ENCODE measurements at places on chromosomes 7 and 10.

GRCh38 chr10:31075434-31075833 is 43.8 kb upstream of the ZNF438 start:
- no peaks in the 10 kb centered on the region for H3K27me3 ChIP-seq
- no peaks in the 10 kb centered on the region for H3K4me1 ChIP-seq
- H3K36me3 ChIP-seq, result no peaks in the 10 kb centered on the region

- no peak overlapping the region for H3K4me3 ChIP-seq
- peaks cover 19% of the 10 kb centered on the region for H3K4me1 ChIP-seq
Observed at GRCh38 chr10:111100198-111100597, 23.4 kb downstream of the ADRA2A start.

- no peaks in the 10 kb centered on the region for H3K36me3 ChIP-seq
- H3K4me3 ChIP-seq, result no peak overlapping the region
- H3K4me1 ChIP-seq, result no peaks in the 10 kb centered on the region
- no peak overlapping the region for H3K27ac ChIP-seq
- no peak for DNase-seq
- no peaks in the 10 kb centered on the region for H3K27me3 ChIP-seq
Observed at GRCh38 chr7:157515342-157516041, 178.7 kb downstream of the DNAJB6 start.

- no peaks in the 10 kb centered on the region for H3K4me1 ChIP-seq
- no peak for DNase-seq
- H3K36me3 ChIP-seq, result no peaks in the 10 kb centered on the region
- H3K27me3 ChIP-seq, result no peaks in the 10 kb centered on the region
- no peak overlapping the region for H3K27ac ChIP-seq
Observed at GRCh38 chr7:57201895-57202210, 69.6 kb upstream of the ZNF479 start.

DNA sequence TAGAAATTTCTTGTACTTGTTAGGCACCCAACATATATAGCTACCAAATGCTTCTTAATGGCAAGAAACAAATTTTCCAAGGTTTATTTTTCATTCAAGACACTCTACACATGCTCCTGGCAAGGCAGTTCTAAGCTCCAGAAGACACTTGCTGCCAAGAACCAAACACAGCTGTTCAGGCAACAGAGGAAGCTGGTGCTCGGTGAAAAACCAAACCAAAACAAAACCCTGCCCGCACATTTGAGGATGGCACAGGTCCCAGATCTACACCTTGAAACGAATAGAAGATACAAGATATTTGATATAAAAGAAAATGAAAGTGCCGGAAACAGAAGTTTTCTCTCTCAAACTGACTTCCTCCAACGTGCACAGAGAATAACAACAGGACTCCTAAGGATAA is 4.9 kb upstream of the DNTT start:
- no peaks in the 10 kb centered on the region for H3K27me3 ChIP-seq
- DNase-seq, result no peak
- no peaks in the 10 kb centered on the region for H3K4me1 ChIP-seq

GRCh38 chr7:21969822-21970221 is 24.1 kb upstream of the CDCA7L start:
- no peak for DNase-seq
- H3K27ac ChIP-seq, result no peak overlapping the region
- H3K27me3 ChIP-seq, result no peaks in the 10 kb centered on the region
- H3K4me3 ChIP-seq, result no peak overlapping the region

DNA sequence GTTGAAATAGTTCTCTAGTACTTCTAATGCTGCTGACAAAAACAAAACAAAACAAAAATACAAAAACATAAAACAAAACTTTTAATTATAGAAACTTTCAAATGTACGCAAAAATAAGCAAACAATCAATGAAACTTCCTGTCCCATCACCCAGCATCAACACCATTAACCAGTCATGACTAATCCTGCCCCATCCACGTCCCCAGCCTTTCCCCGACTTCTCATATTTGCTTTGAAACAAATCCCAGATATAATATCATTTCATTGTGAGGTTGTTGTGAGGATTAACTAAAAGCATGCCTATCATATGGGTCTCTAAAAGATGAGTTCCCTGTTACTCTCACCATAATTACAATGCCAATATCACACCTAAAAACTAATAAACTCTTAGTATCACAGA is 55.7 kb downstream of the CSTF2T start:
- no peak overlapping the region for H3K27ac ChIP-seq
- no peak for DNase-seq
- no peaks in the 10 kb centered on the region for H3K36me3 ChIP-seq
- H3K4me3 ChIP-seq, result no peak overlapping the region

GRCh38 chr10:35349389-35349915 is 13.1 kb downstream of the CCNY start:
- no peak for DNase-seq
- no peaks in the 10 kb centered on the region for H3K27me3 ChIP-seq
- H3K36me3 ChIP-seq, result no peaks in the 10 kb centered on the region
- no peak overlapping the region for H3K27ac ChIP-seq
- no peak overlapping the region for H3K4me3 ChIP-seq
- peaks cover 5% of the 10 kb centered on the region for H3K4me1 ChIP-seq

DNA sequence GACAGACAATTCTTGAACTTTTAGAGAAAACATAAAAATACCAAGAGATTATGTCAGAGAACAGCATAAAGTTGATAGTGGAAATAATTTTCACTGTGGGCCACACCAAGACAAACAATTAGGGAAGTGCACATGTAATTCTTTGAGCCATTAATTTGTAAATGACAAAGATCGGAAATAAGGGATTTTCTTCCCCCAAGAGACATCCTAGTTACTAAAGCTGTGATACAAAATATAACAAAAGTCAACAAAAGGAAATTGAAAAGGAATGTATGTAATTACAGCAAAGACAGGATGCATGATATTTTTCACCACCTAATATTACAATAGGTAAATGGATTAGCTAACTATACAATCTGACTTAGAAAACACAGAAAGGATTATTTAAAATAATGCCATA is 12.4 kb upstream of the LRRC72 start:
- DNase-seq, result no peak
- no peak overlapping the region for H3K27ac ChIP-seq
- H3K4me3 ChIP-seq, result no peak overlapping the region
- H3K27me3 ChIP-seq, result no peaks in the 10 kb centered on the region
- H3K4me1 ChIP-seq, result no peaks in the 10 kb centered on the region

- H3K4me1 ChIP-seq, result peaks cover 10% of the 10 kb centered on the region
- no peak overlapping the region for H3K4me3 ChIP-seq
- H3K27ac ChIP-seq, result no peak overlapping the region
Observed at GRCh38 chr10:91435241-91435640, 25.1 kb downstream of the HECTD2 start.

- H3K4me1 ChIP-seq, result no peaks in the 10 kb centered on the region
- no peaks in the 10 kb centered on the region for H3K36me3 ChIP-seq
- H3K27me3 ChIP-seq, result no peaks in the 10 kb centered on the region
- no peak overlapping the region for H3K27ac ChIP-seq
Observed at GRCh38 chr10:12668634-12669033, 319.3 kb downstream of the CAMK1D start.

DNA sequence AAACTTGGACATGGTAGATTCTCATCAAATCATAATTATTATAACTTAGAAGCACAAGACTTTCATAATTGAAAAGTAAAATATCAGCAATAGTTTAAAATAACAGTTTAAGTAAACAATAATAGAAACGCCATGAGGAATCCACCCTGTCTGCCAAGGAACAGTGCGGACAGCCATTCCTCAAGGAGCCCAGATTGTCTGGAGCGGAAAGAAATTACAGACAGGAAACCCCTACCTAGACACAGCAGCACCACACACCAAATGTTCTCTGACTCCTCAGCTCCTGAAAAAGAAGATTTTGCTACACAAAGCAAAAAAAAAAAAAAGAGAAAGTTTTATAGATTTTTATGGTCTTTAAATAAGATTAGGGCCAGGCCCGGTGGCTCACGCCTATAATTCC is 21.5 kb upstream of the SEC61G start:
- no peak overlapping the region for H3K27ac ChIP-seq
- H3K27me3 ChIP-seq, result no peaks in the 10 kb centered on the region
- H3K4me1 ChIP-seq, result no peaks in the 10 kb centered on the region
- no peak for DNase-seq
- H3K36me3 ChIP-seq, result no peaks in the 10 kb centered on the region

- H3K4me1 ChIP-seq, result no peaks in the 10 kb centered on the region
- DNase-seq, result no peak
- H3K27ac ChIP-seq, result no peak overlapping the region
- H3K27me3 ChIP-seq, result no peaks in the 10 kb centered on the region
Observed at GRCh38 chr7:8249121-8249520, 12.8 kb downstream of the ICA1 start.

GRCh38 chr10:74300666-74301065 is 149.6 kb downstream of the ADK start:
- no peak overlapping the region for H3K27ac ChIP-seq
- H3K4me3 ChIP-seq, result no peak overlapping the region
- no peak for DNase-seq
- no peaks in the 10 kb centered on the region for H3K36me3 ChIP-seq

DNA sequence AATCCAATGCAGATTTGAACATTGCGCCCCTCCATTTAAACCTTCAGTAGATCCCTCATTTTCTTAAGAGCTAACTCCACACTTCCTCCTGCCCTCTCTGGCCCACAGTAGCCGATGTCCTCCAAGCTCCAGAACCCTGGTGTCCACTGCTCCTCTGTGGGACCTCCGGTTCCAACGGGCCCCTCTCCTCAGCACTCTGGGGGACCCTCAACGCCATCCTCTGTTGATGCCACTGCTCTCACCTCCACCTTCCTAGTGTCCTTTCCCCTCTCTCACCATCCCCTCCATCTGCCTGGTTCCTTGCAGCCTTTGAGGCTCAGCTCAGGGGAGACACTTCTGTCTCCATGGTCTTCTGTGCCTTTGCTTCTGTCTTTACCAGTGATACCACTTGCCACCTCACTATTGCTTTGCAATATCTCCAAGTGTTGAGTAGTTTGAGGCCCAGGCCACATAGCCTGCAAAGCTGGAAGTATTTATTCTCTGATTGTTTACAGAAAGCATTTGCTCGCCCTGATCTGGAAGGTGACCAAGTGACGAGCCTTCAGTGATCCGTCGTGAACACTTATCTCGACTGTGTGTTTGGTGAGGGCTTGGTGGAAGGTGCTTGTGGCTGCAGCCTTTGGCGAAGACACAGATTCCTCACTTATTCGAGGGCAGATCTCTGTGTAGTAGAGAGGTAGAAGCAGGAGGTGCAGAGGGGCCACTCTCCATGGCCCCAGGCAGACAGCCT is 104.8 kb upstream of the SHH start:
- H3K27me3 ChIP-seq, result no peaks in the 10 kb centered on the region
- no peak overlapping the region for H3K4me3 ChIP-seq

DNA sequence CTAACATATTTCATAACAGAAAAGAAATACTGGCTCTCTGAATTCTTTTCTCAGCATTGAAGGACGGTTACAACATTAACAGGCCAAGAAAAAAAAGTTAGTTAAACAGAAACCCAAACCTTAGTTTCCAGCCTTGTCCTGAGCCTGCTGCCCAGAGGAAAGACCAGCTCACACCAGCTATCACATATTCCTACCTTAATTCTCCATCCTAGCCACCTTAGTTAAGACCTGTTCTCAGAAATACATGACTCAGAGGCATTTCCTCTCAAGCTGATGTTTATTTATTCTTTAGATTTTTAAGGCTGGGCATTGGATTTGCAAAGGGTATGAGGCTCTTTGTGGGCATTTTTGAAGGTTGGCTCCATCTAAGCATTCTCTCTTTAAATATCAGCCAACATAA is 34.3 kb upstream of the ADAM12 start:
- no peaks in the 10 kb centered on the region for H3K4me1 ChIP-seq
- DNase-seq, result no peak
- no peaks in the 10 kb centered on the region for H3K36me3 ChIP-seq
- H3K27ac ChIP-seq, result no peak overlapping the region
- H3K27me3 ChIP-seq, result no peaks in the 10 kb centered on the region

- H3K36me3 ChIP-seq, result no peaks in the 10 kb centered on the region
- no peak overlapping the region for H3K4me3 ChIP-seq
- H3K27ac ChIP-seq, result no peak overlapping the region
- H3K27me3 ChIP-seq, result no peaks in the 10 kb centered on the region
Observed at GRCh38 chr7:128155100-128155740, 85.9 kb upstream of the LEP start.

DNA sequence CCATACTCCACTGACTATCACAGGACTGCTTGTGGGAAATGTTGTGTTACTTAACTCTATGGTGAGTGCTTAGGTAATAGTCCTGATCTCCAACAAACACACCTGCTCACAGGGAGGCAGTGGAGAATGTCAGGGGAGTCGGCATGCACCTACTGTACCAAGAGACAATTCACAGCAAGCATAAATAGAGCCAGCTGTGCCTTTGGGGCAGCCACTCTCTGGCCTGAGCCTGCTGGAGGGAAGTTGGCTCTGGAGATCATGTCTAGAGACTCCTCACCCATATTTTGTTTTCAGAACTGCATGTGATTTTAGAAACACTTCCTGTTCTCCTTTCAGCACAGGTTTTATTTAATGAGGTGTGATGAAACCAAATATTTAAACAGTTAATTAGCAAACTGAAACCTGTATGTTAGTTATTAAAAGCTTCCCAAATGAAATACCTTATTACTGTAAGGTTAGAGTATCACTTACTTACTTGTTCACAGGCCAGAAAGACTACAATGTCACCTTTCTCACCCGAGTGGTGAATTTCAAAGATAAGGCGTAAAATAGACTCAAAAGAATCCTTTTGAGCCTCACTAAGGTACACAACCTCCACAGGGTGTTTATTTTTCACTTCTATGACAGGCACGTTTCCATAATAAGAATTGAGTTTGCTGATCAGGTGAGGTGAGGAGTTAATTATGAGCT is 21.8 kb downstream of the DHX32 start:
- no peak overlapping the region for H3K27ac ChIP-seq
- no peaks in the 10 kb centered on the region for H3K36me3 ChIP-seq
- DNase-seq, result no peak
- no peaks in the 10 kb centered on the region for H3K4me1 ChIP-seq
- H3K4me3 ChIP-seq, result no peak overlapping the region

GRCh38 chr7:139901901-139902300 is 72.8 kb downstream of the TBXAS1 start:
- H3K27me3 ChIP-seq, result no peaks in the 10 kb centered on the region
- no peak overlapping the region for H3K4me3 ChIP-seq
- H3K27ac ChIP-seq, result no peak overlapping the region
- DNase-seq, result no peak
- H3K36me3 ChIP-seq, result no peaks in the 10 kb centered on the region

GRCh38 chr7:2873686-2874551 is 29.8 kb upstream of the GNA12 start:
- H3K27me3 ChIP-seq, result no peaks in the 10 kb centered on the region
- no peaks in the 10 kb centered on the region for H3K36me3 ChIP-seq
- no peaks in the 10 kb centered on the region for H3K4me1 ChIP-seq
- H3K4me3 ChIP-seq, result no peak overlapping the region
